ENCODE measurements at places on chromosomes 4 and X. TPM values are rescaled to one million over a fixed set of nuclear protein-coding genes. Genes with fewer than 3 reads are reported as not detected.

- no peak overlapping the region for H3K4me3 ChIP-seq
- DNase-seq, result no peak
- no peaks in the 10 kb centered on the region for H3K36me3 ChIP-seq
- H3K27ac ChIP-seq, result no peak overlapping the region
- H3K27me3 ChIP-seq, result no peaks in the 10 kb centered on the region
Measured at GRCh38 chr4:156539376-156539775, 432.2 kb downstream of the PDGFC start.

DNA sequence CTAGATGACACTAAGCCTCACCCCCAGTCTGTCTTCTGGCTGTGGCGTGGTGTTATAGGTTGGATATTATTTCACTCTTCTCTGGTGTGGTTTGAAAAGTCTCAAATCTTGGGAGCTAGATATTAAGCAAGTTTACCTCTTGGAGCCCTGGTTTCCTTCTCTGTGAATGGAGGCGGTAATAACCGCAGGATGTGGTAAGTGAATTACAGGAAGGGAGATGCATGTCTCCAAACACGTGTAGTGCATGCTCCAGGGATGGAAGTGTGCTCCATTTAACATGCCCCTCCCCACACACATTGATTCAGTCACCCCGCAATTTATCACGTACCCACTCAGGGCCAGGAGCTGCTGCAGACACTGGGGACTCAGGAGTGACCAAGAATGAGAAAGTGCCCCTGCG, 4.9 kb downstream of the ZNF275 start:
- H3K27me3 ChIP-seq, result no peaks in the 10 kb centered on the region
- no peaks in the 10 kb centered on the region for H3K36me3 ChIP-seq
- no peak overlapping the region for H3K4me3 ChIP-seq
- no peak overlapping the region for H3K27ac ChIP-seq

GRCh38 chr4:77931452-77932135, 69.0 kb downstream of the MRPL1 start:
- DNase-seq, result no peak
- no peak overlapping the region for H3K27ac ChIP-seq
- no peaks in the 10 kb centered on the region for H3K27me3 ChIP-seq
- no peaks in the 10 kb centered on the region for H3K36me3 ChIP-seq
- no peaks in the 10 kb centered on the region for H3K4me1 ChIP-seq

Gene MSANTD1
- 0.57 TPM for total RNA-seq

Data from Panc1 (cell line).